ENCODE measurements at places on chromosomes 6 and 20.

GRCh38 chr6:90249458-90249857 is 47.2 kb downstream of the BACH2 start:
- no peak for DNase-seq

GRCh38 chr6:27608916-27609883 is 136.3 kb upstream of the ZNF184 start:
- DNase-seq: peak; percentile 16

DNA sequence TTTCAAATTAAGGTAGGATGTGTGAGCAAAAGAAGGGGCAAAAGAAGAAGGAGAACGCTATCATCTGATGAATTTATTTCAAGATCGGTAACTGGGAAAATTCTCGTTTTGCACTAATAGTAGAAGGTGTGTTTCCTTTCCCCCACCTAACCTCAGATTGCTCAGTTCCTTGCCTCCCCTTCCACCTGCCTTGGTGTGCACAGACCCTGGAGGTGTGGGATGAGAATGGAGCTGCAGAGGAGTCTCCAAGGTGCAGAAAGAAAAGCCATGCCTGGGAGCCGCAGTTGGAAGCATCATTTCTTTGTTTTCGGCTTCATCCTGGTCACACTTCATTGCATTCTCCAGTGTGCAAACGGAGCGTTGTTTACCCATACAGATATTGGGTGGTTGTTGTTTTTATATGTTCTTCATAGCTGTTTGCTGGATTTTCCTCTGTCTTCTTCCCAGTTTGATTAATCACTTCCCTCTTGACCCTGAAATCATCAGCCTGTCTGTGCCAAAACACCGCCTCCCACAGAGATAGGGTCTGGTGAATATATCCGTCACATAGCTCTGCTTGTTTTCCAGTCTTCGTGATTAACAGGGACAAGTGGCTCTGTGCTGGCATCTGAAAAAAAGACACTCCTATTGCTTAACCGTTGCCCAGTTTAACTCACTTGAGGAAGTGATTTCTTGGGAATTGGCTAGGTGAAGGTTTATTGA is 40.2 kb upstream of the NEDD9 start:
- no peak for DNase-seq

GRCh38 chr6:167270499-167271311 is 20.4 kb upstream of the UNC93A start:
- DNase-seq: no peak

GRCh38 chr6:64694356-64694755 is 1012.7 kb downstream of the EYS start:
- no peak for DNase-seq

- no peak for DNase-seq
Observed at GRCh38 chr20:38075161-38075998, 41.8 kb downstream of the RPRD1B start.

DNA sequence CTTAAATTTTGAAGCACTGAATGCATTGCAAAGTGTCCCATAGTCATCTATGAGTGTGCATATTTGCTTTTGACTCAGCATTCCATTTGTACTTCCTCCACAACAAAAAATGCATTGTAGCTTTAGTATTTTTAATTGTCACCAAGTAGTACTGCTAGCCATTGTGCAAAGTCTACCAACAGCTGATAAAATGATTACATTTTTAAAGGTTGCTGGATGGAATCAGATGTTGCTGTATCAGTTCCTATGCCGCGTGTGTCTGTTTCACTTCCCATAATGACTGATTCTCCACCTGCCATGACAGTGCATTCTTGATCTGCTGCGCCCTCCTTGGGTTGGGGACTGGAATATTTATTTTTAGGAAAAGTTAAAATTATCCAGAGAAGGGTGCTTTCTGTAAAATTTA is 41.2 kb downstream of the SLX4IP start:
- no peak for DNase-seq

DNA sequence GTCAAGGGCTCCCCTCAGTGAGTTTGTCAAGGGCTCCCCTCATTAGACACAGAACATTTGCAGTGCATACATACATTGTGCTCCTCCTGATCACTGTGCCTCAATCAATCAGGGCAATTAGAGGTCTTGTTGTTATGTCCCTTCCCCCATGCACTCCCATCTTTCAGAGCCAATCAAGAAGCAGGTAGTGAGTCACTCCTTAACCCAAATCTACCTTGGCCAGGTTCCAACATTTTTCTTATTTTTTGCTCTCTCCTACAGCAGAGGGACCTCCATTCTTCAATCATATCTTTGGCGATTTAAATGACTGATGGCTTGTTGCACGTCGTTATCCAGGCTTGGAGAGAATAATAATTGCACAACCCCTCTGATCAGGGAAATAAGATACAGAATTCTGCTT is 409.9 kb upstream of the SPTLC3 start:
- no peak for DNase-seq

DNA sequence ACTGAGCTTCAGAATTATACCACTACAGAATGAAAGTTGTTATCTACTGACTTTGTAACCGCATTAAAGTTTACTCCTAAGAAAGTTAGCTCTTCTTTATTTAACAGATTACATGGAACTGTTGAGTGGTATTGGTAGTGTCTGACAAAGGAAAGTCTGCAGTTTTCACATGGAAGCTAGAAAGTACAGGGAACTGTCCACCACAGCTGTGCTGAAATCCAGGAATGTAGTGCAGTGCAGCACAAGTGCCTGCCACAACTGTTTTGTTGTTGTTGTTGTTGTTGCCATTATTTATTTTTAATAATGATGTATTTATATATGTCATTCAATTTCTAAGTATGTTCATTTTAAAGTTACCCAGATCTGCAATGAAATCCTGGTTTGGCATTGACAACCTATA is 464.9 kb downstream of the TBC1D32 start:
- DNase-seq: no peak

- DNase-seq: no peak
Observed at GRCh38 chr20:57847104-57847503, 137.3 kb upstream of the PMEPA1 start.

GRCh38 chr6:45608252-45608913 is 230.6 kb upstream of the SUPT3H start:
- no peak for DNase-seq

DNA sequence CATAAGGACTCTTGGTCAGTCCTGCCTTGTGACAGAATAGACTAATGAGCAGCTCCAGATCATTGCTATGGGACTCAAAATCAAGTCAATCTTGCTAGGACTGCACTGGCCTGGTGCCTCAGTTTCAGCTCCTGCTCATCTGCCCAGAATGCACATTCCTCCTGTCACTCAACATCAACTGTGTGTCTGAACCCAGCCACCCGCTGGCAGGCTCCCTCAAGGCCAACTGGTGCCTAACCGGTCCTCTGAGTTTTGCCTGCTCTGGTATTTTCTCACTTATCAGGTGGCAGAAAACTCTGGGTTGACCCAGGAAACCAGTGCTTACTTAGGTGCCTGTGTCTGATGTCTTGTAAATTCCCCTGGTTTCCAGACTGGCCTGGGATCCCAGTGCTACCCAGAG is 297.7 kb downstream of the DHX35 start:
- DNase-seq: no peak

GRCh38 chr20:24473435-24474223 is 4.2 kb downstream of the SYNDIG1 start:
- no peak for DNase-seq

GRCh38 chr6:44257025-44257752 is at the start of gene SLC35B2:
SLC35B2 (minus strand) TSS chr6:44257528; CDS start chr6:44257410, 118 bp downstream.
- DNase-seq: peak; percentile 45

DNA sequence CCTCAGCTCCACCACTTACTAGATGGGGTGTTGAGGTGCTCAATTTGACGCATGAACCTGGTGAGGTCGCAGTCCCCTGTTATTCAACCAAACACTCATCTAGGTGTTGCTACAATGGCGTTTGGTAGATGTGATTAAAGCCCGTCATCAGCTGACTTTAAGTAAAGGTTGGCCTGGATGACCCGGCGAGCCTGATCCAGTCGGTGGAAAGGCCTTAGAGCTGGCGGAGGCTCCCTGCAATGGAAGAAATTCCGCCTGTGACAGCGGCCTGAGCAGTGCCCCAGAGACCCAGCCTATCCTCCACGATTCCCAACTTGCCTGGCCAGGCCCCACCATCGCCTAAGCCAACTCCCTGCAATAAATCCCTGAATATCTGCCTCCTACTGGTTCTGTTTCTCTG is 171.4 kb downstream of the BMP7 start:
- no peak for DNase-seq

- DNase-seq: no peak
Observed at GRCh38 chr6:83462524-83462923, 31.7 kb upstream of the ME1 start.

GRCh38 chr20:63536997-63537524 is at the start of gene PTK6:
PTK6 (minus strand) TSS chr20:63537376; CDS start chr20:63537314, 62 bp downstream.
- no peak for DNase-seq

DNA sequence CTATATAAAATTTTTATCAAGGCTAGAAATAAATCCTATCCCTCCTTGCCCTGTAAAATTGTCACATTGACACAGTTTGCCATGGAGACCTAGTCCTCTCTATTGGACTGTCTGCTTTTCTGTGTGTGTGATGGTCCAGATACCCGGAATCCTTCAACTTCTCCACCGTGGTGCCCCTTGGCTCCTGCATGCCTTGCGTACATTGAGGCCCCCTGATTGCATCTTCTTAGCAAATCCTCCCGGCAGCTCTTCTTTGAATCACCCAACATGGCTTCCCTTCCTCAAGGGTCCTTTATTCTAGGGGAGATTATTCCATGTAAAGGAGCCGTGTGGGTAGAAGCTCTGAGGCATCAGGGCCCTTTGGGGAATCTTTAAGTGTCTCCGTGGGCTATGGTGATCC is 219.5 kb downstream of the CDC5L start:
- DNase-seq: no peak

GRCh38 chr6:95815389-95816056 is 200.3 kb upstream of the FUT9 start:
- DNase-seq: no peak

DNA sequence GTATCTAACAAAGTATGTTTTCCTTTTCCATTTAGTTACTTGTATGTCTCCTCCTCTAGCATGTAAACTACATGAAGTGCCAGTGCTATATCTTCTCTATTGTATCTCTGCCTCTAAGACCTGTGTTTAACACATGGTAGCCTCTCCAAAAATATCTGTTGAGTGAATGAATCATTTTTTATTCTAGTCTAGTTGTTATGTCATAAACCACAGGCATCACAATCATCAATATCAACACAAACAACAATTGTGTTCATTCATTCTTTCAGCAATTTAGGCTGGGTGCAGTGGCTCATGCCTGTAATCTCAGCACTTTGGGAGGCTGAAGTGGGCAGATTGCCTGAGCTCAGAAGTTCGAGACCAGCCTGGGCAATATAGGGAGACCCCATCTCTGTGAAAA is 111.6 kb upstream of the EYA4 start:
- no peak for DNase-seq

GRCh38 chr6:154297721-154298120 is 58.9 kb downstream of the IPCEF1 start:
- DNase-seq: no peak

DNA sequence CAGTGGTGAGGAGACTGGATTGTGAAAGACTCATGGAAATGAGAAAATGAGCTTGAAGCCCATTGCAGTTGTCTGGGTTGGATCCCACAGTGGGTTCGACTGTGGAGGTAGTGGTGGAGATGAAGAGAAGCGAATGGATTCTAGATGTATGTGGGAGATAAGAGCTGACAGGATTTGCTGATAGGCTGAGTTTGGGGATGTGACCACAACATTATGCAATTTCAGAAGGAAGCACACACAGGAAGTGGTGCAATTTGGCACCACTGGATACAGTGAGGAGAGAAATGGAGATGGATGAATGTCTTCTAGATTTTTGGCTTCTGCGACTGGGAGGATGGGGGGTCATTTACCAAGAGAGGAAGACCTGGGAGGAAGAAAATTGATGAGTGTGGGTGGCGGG is 64.4 kb upstream of the MAFB start:
- DNase-seq: no peak

DNA sequence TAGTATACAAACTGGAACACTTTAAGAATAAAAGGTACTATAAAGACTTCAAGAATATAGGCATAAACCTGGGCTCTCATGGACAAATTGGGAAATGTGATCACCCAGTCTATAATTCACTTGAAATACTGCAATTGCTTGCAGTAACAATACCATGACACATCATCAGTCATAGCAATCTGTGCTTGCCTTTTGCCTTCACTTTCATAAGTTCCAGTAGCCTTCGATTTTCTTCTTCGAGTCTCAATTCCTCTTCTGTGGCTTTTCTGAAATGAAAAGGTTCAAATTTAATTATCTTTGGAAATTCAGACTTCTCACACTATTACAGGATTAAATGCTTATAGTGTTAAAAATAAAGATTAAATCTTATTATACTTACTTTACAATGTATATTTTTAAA is 96.3 kb upstream of the ZBTB24 start:
- no peak for DNase-seq

All from amniotic stem cell (primary cell).